ENCODE measurements at places on chromosomes 6 and 20. TPM values are rescaled to one million over a fixed set of nuclear protein-coding genes. Genes with fewer than 3 reads are reported as not detected.

DNA sequence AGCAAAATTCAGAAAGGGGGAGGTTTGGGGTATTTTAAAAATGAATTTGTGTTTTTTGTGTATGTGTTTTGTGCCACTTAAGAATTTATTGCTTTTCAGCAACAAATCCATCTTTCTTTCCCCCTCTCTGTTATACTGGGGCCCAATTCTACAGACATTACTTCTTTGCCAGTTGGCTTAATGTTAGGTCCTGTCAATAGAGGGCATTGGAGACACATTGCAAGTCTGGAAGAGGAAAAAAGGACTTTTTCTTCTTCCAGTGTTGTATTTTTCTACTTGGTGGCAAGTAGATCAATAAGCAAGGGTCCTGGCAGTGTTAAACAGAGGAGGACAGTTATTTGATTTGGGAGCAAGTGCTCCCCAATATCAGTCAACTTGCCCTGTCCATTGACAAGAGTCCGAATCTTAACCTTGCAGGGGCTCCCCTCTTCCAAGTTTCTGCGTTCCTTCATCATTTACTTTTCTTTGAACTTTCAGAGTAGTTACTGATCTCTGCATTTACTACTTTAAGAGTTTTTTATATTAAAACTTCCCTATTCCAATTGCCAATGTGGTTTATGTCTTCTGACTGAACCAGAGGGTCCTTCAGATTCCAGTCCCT lies 23.4 kb downstream of the SCML4 start:
- no peaks in the 10 kb centered on the region for H3K4me1 ChIP-seq
- H3K36me3 ChIP-seq: no peaks in the 10 kb centered on the region
- no peak overlapping the region for H3K4me3 ChIP-seq
- H3K27ac ChIP-seq: no peak overlapping the region

The SNX9 gene
- 46.2 TPM for total RNA-seq

The SLC17A1 gene
- not detected for total RNA-seq

DNA sequence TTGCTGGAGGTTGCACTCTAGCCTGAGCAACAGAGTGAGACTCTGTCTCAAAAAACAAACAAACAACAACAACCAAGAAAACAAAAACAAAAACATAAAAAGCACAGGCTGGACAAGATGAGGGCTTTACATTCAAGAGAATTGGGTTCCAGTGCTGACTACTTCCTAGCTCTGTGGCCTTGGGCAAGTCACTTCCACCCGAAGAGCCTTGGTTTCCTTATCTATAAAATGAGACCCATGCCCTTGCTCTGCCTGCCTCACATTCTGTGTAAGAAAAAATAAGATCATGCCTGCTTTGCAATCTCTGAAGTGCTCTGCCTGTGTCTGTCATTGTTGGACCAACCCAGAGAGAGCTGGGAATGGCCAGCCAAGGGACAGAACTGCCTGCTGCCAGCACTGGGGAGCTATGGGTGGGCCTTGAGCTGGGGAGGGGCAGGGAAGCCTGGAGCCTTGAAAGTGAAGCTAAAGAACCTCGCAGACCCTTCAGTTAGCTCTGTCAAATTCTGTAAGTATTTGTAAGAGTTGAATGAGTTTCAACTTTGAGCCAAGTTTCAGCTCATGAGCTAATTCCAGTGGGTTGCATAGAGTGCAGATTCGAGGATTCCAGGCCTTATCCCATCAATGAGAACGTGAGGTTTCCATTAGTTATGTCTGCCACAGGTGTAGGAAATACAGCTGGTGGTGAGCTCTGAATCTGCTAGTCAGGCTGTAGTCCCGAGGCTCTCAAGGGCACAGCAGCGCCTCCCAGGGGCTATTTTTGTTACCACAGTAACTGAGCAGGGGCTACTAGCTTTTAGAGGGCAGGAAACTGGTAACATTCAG lies 93.2 kb downstream of the DLGAP4 start:
- H3K27ac ChIP-seq: no peak overlapping the region
- H3K4me3 ChIP-seq: no peak overlapping the region
- DNase-seq: peak; percentile 31

The PRL gene
- total RNA-seq: not detected

- H3K36me3 ChIP-seq: no peaks in the 10 kb centered on the region
- DNase-seq: no peak
- no peaks in the 10 kb centered on the region for H3K27me3 ChIP-seq
- H3K4me1 ChIP-seq: peaks cover 18% of the 10 kb centered on the region
- H3K4me3 ChIP-seq: no peak overlapping the region
- no peak overlapping the region for H3K27ac ChIP-seq
Measured at GRCh38 chr6:111651185-111652034, 45.7 kb upstream of the TRAF3IP2 start.
